ENCODE measurements at places on chromosomes 5 and 9.

GRCh38 chr5:139904566-139904815 lies 108.9 kb downstream of the PSD2 start:
- DNase-seq = no peak

DNA sequence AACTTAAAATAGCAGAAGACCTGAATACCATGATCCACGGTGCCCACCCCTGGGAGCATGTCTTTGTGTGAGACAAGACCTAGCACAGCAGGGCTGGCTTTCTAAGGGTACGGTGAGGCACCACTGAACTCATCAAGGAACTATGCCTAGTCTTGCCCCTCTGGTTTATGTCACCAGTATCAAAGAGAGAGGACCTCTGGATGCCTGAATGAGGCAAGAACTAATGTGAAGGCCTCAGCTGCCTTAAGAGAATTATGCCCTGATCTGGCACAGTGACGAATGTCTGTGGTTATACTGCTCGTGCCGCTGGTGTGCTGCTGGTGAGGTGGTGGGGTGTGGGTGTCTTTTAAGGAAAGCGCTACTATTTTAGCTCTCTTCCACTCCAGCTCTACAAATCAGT lies 23.0 kb downstream of the NREP start:
- peak; percentile 76 for DNase-seq

DNA sequence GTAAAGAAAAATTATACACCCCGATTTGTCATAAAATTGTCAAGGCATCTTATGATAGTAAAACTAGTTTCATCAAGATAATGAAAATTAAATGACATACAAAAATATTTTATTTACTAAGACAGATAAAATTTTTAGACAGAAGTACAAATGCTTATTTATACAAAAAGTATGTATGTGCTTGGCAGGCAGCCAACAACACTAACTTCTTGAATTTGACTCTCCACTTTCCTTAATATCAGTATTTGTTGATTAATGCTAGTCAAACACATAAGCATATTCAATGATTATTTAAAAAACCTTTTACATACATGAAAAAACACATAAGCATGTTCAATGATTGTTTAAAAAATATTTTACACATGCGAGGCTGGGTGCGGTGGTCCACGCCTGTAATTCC lies 1079.9 kb upstream of the CDH6 start:
- DNase-seq = no peak

- DNase-seq = no peak
Measured at GRCh38 chr5:122775550-122776542, 966 bp downstream of the SNX2 start.

- DNase-seq = no peak
Measured at GRCh38 chr5:82386576-82386975, 108.4 kb upstream of the RPS23 start.

DNA sequence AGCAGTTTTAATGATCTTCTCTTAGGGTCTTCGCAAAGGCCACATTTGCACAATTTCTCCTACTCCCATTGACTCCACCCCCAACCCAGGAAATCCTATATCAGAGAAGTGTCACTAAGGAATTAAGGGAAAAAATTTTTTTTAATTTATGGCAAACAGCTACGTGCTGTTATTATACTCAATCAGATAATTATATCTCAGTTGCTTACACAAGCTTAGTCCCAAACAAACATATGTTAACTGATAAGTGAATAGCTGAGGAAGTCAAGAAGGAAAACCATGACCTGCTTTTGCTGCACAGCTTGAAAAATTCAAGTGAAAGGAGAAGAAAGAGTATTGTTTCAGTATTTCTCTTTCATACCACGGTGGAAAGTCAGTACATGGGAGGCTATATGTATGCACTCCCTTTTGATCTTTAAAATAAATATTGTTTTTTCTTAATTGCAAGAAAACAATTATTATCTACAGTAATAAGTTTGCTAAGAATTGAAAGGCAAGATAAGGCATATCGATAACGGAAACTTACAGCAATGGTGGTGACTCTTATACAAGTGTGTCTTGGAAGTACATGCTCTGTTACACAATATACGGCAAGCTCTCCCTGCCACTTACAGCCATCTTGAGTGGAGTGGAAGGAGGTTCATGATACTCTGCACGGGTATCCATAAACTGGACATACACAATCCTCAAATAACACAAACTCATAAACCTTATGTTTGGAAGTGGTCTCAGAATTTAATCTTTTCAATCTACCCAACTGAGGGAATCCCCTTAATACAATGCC lies 167.9 kb upstream of the FREM1 start:
- no peak for DNase-seq

- no peak for DNase-seq
Measured at GRCh38 chr9:89532944-89533343, 35.0 kb upstream of the SEMA4D start.

DNA sequence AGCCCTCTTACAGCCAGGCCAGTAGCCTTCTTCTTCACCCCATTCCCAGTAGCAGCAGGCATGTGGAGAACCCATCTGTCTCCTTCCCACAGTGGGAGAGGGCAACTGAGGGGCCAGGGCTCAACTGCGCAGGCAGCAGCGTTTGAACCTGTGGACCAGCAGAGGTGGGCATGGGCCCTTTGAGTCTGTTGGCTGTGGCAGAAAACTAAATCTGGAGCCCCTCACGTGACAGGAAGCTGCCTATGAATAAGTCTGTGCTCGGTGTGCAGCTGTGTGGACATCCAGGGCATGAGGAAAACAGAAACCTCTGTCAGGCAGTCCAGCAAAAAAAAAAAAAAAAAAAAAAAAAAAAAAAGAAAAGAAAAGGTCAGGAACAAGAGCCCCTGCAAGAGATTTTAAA lies 189.2 kb upstream of the NR3C1 start:
- DNase-seq = peak; percentile 48

DNA sequence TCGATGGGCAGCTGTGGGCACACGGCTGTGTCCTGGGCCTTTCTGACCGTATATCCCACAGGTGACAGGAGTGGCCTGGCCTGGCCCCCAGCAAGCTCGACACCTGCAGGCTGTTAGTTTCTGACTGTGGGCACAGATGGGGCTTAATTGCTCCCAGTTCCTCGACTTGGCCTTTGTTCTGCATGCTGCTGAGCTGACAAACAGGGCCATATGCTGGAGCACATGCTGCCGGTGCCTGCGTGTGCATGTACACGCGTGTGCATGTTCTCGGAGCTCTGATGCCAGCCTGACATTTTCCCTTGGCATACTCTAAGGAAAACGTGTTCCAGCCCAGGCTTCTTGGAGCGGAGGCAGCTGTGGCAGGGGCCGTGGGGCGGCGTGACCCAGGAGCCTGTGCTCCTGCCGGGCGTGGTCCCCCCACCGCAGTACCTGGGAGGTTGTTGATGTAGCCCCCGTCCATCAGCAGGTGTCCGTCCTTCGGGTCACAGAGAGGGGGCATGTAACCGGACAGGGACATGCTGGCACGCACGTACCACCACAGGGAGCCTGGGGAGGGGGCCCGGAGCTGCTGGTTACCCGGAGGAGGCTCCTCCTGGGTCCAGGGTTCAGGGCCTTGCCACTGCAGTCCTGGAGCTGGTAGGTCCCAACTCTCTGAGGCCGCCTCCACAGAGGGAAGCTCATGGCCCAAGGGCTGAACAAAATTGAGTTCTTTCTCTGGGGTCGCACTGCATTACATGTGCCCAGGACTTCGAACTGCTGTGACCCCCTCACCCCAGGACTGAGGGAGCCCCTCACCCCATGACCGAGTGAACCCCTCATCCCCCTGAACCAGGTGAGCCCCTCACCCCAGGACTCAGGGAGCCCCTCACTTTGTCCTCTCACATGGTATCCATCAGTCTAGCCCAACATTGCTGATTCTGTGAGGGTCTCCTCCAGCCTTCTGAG lies 4.1 kb upstream of the NSMF start:
- DNase-seq = no peak

DNA sequence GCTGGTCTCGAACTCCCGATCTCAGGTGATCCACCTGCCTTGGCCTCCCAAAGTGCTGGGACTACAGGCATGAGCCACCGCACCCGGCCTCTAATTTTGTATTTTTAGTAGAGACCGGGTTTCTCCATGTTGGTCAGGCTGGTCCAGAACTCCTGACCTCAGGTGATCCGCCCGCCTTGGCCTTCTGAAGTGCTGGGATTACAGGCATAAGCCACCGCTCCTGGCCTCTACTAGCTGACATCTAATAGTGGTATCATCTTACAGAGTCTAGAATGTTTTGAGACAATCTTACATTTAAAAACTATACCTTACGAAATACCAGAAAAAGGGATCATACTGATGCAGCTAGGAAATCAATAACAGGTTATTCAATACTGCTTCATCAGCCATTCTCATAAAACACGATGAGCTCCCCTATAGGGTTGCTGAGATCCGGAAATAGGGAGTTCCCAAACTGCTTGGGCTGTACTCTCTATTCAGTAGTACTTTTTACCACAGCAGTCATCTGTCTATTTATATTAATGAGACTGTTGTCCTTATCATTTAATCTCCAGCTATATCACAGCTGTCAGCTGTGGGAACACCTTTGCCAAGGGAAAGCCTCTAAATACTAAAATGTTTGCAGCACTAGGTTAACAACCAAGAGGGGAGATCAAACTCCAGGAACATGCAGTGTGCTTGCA lies 8.1 kb upstream of the UBE2D2 start:
- DNase-seq = no peak

GRCh38 chr9:133371261-133371711 lies 4.6 kb downstream of the SURF4 start:
- DNase-seq = peak; percentile 47

GRCh38 chr9:136170006-136170901 lies 34.7 kb downstream of the LHX3 start:
- DNase-seq = peak; percentile 49

GRCh38 chr5:115379622-115380344 lies 83.3 kb upstream of the CCDC112 start:
- DNase-seq = no peak

DNA sequence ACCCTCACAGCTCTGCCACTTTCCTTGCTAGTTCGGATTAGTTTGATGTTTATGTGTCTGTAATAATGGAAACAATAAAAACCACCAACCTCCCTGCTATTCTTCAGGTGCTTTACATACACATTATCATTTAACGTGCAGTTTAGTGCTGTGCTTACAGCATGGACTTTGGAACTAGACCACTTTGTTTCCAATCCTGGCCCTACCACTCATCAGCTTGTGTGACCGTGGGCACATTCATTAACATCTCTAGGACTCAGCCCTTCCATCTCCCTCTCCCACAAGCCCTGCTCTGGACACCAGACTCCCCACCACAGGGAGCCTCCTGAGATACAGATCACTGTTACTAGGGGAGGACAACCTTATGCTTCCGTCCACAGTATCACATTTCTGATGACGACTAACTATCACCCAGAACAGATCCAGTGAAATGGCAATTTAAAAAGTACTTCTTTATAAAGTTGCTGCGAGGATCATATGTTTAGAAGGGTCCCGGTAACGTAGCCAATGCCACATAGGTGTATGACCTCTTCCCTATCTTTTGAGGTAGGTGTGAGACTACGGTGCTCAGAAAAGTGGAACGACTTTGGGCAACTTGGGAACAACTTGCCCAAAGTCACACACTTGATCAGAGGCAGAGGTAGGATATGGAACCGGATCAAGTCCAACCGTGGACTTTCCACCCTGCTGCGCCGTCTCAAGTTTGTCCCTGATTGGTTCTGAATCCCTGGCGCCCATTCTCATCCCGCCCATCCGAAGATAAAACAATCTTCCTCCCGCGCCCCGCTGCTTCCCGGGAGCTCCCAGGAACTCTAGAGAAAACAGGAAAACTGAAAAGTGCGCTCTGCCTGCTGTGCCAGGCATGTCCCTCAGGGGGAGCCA lies 132.4 kb upstream of the NIPBL start:
- peak; percentile 81 for DNase-seq

GRCh38 chr9:131426545-131426944 lies 32.7 kb downstream of the PRRC2B start:
- no peak for DNase-seq

DNA sequence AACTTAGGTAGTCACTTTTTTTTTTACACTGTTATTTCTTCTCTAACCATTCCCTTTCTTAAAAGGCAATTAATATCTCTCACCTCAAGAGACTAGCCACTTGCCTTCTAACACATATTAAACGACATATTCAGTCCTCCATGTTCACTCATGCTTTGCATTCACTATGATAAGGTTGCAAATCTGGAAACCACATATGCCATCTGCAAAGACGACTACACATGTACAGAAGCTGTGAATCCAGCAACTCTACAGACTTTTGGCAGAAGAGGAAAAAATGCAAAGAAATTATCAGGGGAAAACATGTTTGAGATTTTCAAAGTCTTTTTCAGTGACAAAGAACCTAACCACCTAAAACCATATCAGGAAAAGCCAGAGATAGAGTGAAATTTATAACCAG lies 112.1 kb downstream of the EPB41L4A start:
- DNase-seq = no peak

GRCh38 chr9:75102177-75102790 lies 14.0 kb downstream of the OSTF1 start:
- no peak for DNase-seq

GRCh38 chr9:97966493-97966892 lies 16.6 kb upstream of the ANP32B start:
- no peak for DNase-seq

GRCh38 chr5:142426129-142427014 lies 101.6 kb upstream of the SPRY4 start:
- peak; percentile 38 for DNase-seq

DNA sequence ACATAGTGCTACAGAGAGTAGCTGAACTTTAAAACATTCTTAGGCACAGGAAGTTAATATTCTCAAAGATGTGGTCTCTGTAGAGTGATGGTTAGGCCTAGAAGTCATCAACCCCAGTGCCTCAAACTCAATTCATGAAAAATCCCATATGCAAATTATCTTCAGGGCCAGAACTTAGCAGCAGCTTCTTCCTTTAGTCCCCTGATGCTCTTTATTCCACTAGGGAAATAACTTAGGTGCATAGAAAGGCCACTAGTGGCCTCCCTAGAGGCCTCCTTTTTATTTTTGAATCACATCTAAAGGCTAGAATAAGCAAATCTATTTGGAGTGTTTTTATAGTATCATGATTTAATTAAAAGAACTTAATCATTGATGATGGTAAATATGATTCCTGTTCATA lies 88.3 kb downstream of the GIN1 start:
- peak; percentile 30 for DNase-seq

DNA sequence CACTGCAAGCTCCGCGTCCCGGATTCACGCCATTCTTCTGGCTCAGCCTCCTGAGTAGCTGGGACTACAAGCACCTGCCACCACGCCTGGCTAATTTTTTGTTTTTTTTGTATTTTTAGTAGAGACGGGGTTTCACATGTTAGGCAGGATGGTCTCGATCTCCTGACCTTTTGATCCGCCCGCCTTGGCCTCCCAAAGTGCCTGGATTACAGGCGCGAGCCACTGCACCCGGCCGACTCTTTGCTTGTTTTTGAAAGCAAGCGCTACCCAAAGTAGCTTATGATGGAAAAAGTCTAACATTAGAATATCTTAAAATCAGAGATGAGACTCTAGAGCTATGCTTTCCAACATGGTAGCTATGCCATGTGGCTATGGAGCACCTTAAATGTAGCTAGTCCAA lies 585.5 kb upstream of the ITGA1 start:
- no peak for DNase-seq

- no peak for DNase-seq
Measured at GRCh38 chr5:77741608-77742007, 34.5 kb downstream of the TBCA start.
